ENCODE measurements at places on chromosomes 7 and 10.

- no peak for DNase-seq
Observed at GRCh38 chr10:97768322-97769315, 3.2 kb downstream of the SFRP5 start.

GRCh38 chr7:37438906-37439652, 9.6 kb downstream of the ELMO1 start:
- DNase-seq, result no peak

DNA sequence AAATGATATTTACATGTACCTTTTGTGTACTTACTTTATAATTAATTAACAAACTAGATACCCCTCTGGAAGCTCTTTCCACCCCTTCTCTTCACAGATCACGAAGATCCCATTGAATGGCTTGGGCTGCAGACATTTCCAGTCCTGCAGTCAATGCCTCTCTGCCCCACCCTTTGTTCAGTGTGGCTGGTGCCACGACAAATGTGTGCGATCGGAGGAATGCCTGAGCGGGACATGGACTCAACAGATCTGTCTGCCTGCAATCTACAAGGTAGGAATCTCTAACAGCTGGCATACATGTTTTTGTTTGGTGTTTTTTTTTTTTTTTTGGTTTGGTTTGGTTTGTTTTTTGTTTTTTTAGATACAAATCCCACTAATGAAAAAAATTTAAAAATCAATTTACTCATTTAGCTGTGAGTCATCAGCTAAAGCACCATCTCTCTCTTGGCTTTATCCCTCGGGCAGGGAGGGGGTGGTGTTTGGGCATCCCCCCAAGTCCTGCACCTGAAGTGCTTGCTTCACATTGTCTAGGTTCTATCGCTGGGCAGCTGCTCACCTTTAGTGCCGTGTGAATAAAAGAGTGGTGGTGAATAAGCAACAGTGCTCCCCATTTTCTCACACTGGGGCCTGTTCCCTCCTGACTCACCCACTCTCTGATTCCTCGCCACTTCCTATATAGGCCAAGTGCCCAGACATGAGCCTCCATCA, 68.9 kb downstream of the MET start:
- no peak for DNase-seq

DNA sequence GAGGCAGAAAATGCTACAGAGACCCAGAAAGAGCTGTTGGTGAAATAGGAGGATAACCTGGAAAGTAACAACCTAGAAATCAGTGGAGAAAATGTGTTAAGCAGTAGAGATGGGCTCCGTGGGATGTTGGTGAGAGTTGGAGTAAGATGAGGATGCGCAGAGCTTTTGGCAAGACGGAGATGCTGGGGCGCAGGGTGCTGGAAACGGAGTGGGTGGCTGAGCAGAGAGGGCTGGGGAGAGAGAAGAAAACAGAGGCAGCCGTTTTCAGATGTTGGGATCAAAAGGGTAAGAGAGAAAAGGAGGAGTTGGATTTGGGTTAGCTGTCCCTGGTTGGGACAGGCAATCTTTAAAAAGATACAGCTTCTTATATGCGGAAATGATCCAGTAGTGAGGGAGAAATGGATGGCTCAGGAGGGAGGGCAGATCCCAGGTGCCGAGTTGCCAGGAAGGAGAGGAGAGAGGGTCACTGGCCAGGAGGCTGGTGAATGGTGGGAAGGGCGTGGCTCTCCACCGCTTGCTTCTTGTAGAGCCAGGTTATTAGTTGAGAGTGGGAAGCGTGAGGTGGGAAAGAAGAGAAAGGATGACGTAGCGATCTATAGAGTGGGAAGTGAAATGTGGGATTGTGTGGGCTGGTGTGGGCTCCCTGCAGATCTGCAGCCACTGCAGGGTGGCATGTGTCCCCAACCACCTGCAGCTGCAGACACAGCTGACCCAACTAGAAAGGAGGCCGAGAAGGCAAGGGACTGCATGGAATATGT, 182.2 kb upstream of the SVIL start:
- no peak for DNase-seq

GRCh38 chr7:2123360-2123759, 109.4 kb downstream of the MAD1L1 start:
- no peak for DNase-seq

DNA sequence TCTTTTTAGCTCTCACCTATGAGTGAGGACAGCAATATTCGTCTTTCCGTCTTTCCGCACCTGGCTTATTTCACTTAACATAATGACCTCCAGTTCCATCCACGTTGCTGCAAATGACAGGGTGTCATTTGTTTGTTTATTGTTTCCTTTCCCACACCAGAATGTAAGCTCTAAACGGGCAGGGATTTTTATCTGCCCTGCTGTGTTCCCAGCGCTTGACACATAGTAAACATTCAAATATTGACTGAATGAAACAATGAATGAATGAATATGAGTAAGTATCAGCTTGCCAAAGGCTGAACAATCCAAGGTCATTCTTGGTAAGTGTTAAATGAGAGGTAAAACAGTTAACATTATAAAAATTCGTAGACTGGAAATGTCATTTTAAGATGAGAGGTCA, 12.8 kb downstream of the SH3PXD2A start:
- no peak for DNase-seq

DNA sequence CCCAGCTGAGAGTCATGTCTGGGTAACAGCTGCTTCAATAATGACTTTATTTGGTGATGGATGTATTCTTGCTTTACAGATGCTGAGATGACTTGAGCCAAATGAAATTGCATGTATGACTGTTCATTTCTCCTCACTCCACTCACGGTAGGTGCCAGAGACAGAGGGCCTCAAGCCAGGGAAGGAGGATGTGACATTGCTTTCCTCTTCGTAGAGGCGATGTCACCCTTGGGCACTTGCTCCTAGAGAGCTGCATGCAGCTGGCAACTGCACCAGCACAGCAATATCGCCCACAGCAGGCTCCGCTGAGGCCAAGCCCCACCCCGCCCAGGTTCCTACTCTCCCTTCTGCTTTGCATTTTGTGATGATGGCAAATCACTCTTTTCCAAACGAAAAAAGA, 116.6 kb upstream of the AOAH start:
- no peak for DNase-seq

DNA sequence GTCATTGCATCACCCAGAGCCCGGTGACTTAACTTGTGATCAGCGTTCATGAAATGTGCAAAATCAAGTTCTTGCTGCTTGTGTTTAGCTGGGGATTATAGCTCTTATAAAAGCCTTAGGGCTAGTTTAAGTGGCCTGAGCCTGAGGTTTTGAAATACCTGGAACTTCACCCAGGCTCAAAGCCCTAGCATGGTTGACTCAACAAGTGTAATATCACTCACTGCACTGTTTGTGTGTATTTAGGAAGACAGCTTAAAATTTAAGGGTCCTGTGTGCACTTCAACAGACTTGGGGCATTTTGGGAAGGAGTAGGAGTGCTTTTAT, 489.5 kb downstream of the GATA3 start:
- no peak for DNase-seq

- no peak for DNase-seq
Observed at GRCh38 chr10:122159141-122159970, 111.7 kb upstream of the BTBD16 start.

DNA sequence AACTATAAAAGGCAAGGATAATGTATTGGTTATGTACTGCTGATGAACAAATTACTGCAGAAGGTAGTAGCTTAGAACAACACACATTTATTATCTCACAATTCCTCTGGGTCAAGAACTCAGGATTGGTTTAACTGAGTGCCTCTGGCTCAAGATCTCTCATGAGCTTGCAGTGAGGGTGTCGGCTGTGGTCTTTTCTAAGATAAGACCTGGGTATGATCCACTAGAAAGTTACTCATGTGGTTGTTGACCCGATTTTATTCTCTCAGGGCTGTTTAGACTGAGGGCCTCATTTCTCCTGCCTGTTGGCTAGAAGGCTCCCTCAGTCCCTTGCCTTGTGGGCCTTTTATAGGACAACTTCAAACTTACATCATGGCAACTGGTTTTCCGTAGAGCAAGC, 86.7 kb downstream of the VWDE start:
- DNase-seq, result no peak

DNA sequence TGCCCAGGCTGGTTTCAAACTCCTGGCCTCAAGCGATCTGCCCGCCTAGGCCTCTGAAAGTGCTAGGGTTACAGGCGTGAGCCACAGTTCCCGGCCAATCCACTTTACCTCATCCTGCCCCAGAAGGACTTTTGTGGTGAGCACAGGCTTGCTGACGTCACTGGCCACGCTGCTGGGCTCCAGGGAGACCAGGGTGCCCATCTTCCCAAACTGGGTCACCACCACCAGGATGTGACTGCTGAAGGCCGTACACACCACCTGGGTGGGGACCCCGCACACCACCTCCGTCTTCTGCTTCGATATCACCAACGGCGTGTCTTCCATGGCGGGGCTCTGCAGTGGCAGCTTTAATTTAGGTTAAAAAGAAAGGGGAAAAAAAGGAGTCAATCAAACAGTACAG, 816 bp downstream of the PSMG3 start:
- no peak for DNase-seq

DNA sequence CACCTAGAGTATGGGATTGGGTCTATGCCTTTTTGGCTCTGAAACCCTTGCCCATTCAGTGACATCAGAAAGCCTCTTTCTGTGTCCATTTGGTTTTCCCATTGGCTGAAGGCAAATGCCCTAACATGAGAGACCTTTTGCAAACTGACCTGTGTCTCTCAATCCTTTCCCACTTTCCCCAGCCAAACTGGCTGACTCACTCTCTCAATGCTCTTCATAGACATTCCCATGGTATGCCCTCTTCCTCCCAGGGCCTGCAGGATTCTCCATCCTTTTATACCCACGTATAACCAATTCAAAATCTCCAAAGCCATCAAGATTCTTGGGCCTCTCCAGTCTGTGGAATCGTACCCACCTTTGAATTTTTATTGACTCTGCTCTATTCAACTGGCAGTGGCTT, 563.3 kb downstream of the GATA3 start:
- DNase-seq, result no peak

DNA sequence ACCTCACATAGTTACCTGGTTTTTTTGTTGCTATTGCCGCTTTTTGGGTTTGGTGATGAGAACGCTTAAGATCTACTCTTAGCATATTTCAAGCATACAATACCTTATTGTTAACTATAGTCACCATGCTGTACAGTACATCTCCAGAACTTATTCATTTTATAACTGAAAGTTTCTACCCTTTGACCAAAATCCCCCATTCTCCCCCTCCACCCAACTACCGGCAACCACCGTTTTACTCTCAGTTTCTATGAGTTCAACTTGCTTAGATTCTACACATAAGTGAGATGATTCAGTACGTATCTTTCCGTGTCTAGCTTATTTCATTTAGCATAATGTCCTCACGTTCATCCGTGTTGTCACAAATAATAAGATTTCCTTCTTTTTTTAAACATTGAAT, 86.7 kb upstream of the IL6 start:
- DNase-seq, result no peak

DNA sequence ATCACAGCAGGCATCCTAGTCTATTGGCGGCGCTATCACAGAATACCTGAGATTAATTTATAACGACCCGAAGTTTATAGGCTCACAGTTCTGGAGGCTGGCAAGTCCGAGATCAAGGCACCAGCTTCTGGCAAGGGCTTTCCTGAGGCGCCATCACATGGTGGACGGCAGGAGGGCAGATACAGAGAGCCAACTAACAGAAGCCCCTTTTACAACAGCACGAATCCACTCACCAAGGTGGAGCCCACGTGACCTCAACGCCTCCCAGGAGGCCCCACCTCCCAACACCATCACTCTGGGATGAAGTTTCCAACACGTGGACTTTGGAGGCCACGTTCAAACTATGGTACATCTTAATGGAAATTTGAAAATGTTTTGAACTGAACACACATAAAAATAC, 255.3 kb downstream of the ELFN1 start:
- DNase-seq, result no peak

GRCh38 chr10:3757638-3758490, 27.1 kb downstream of the KLF6 start:
- DNase-seq, result peak; percentile 32

DNA sequence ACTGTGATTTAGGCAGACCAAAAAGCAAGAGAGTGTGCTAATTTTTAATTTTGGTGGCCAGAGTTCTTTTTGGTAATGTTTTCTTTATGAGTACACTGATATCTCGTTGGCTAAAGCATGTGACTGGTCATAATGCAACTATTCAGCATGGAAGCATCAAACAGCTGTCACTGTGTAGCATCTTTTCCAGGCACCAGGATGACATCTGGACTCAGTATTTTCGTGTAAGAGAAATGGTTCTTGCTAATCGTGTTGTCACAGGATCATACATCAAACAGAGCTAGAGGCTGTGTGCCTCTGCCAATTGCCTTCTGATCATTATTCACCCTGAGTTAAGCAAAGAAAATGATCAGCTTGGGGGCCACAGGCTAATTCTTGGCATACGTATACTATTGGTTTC, 118.9 kb downstream of the SND1 start:
- no peak for DNase-seq

DNA sequence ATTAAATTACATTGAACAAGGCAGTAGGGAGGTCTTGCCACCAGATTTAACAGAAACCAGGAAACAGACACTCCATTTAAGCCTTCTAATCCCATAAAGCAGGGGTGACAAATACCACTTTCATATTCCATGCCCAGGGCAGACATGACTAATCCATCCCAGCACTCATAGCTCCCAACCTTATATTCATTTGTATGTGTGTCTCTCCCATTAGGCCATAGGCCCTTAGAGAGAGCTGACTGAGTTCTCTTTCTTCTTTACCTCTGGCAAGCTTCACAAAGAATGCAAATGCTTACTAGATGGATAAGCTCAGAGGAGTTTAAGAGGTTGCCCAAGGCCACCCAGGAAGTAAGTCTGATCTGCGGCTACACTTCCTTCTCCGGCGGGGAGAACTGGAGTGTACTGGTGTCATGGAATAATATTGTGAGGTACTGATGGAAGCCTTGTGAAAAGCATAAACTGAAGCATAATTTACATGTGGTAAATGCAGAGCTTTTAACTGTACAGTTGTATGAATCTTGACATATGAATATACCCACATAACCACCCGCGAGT, 239.7 kb upstream of the HABP2 start:
- no peak for DNase-seq

- no peak for DNase-seq
Observed at GRCh38 chr10:34150103-34150502, 665.0 kb downstream of the PARD3 start.

DNA sequence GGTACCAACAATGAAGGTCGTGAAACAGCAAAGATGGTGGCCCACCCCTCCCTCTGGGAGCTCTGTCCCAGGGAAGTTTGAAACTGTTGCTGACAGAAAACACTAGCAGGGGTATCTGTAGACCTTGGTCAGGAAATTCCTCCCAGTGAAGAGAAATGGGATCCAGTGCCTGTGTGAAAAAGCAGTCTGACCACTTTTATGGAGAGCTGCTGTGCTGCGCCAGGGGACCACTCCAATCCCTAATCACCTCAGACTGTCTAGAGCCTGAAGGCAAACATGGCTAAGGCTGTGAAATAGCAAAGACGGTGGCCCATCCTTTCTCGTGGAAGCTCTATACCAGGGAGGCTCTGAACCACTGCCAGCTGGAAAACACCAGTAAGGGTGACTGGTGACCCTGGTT, 38.3 kb upstream of the TMEM140 start:
- no peak for DNase-seq

DNA sequence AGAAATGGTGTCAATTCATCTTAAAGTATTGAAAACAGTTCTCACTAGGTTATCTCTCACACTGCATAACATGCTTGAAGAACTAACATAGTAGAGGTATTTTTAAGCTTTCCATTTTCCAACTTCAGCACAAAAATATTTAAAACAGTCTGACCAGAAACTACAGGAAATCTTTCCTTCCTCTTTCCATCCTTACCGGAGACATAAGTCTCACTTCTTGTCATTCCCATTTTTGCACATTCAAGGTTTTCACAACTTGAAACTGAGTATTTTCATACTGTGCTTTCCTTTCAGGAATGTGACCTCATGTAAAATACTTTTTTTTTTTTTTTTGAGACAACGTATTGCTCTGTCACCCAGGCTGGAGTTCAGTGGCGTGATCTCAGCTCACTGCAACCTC, 45.2 kb downstream of the ARHGAP12 start:
- no peak for DNase-seq

All from stimulated activated CD4-positive, alpha-beta T cell treated with anti-CD3 and anti-CD28 coated beads, Interleukin-1b, Interleukin-23, amount 100 ng/mL, for 1 hour (primary cell).